Left lung (tissue), 14 donors: ENCODE measurements at places on chromosomes 11 and 22.
A peak's percentile ranks its signal among the peaks of the same experiment; 100 is the strongest.

DNA sequence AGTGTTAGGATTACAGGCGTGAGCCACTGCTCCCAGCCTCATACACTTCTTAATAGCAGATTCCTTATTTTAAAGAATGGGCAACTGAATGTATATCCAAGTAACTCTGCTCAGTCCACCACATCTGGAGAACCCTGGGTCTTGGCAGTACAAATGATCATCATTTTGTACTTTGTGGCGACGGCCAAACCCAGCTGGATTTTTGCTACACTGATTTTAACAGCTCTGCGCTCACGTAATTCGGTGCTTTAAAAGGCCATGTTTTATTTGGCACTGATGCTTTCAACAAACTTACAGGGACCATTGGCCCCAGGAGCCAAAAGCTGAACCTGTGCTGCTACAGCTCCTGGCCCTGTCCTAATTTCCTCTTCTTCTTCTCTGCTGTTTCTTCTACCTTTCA, 60.8 kb upstream of the PDE3B start:
- no peak for DNase-seq

DNA sequence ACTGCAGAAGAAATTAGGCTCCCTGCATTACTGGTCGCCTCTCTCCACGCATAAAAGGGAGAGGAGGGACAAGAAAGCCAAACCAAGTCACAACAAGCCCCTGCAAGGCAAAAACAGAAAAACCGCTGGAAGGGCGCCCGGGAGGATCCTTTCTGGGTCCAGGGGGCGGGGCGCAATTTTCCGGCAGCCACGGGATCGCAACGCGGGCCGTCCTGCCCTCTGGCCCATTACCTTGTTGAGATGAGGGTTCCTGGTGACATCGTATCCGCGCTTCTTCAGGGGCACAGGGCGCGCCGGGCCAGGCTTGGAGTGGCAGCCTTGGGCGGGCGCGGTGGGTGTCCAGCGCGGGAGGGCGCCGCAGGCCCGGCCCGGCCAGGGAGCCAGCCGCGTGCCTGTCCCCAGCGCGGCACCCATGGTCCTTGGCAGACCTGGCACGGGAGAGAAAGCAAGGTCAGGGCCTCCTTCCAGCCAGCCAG, 847 bp downstream of the ME3 start:
- DNase-seq: peak; percentile 45

DNA sequence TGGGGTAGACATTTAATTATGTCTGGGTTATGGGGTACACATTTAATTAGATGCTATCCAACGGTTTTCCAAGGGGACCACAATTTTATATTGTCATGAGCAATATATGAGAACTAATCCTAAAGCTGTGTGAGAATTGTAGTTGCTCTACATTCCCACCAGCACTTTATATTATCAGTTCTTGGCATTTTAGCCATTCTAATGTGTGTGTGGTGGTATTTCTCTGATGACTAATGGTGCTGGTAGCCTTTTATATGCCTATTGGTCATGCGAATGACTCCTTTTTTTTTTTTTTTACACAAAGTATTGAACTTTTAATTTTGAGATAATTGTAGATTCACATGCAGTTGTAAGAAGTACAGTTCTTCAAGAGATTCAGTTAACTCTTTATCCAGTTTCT, 26.2 kb downstream of the TMEM135 start:
- DNase-seq: no peak

- DNase-seq: no peak
Measured at GRCh38 chr11:119108857-119109221, 1.7 kb downstream of the C2CD2L start.

- DNase-seq: no peak
Measured at GRCh38 chr11:61377461-61378160, 14.8 kb upstream of the TMEM216 start.

DNA sequence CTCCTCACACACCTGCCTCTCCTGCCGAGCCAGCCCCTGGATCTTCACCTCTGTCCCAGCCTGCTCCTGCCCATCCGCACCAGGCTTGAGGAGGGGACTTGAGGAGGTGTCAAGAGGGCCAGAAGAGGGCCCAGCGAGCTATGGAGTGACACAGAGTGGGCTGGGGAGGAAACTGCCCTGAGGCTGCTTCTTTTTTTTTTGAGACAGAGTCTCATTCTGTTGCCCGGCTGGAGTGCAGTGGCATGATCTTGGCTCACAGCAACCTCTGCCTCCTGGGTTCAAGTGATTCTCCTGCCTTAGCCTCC, 21.9 kb upstream of the CDON start:
- no peak for DNase-seq
